Cerebellar nuclear complex (tissue), 1 donor: ENCODE measurements at places on chromosomes 4 and X.

DNA sequence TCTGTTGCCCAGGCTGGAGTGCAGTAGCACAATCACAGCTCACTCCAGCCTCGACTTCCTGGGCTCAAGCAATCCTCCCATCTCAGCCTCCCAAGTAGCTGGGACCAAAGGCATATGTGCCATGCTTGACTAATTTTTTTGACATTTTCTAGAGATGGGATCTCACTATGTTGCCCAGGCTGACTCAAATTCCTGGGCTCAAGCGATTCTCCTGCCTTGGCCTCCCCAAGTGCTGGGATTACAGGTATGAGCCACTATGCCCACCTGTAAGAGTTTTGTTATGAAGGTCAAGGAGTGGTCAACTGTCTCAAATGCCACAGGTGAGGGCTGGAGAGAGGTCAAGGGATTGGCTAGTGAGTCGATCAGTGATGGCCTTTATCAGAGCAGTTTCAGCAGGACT is 32.5 kb downstream of the TMEM150C start:
- DNase-seq, result no peak

DNA sequence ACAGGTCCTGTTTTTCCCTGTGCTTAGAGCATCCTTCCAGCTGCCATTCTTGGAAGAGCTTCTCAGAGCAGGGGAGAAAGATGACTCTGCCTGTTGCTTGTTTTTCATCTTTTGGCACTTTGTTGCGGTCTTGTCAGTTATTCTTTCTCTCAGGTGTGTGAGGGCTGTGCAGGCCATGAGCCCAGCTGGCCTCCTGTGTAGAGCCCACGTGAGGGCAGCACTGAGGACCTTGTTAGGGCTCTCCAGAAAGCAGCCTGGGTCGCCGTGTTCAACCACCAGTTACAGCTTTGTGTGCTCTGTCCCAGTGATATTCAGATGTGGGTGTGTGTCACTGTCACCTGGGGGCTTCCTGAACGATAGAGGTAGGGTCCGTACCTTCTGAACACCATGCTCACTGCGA is 52.8 kb downstream of the NOP14 start:
- no peak for DNase-seq

DNA sequence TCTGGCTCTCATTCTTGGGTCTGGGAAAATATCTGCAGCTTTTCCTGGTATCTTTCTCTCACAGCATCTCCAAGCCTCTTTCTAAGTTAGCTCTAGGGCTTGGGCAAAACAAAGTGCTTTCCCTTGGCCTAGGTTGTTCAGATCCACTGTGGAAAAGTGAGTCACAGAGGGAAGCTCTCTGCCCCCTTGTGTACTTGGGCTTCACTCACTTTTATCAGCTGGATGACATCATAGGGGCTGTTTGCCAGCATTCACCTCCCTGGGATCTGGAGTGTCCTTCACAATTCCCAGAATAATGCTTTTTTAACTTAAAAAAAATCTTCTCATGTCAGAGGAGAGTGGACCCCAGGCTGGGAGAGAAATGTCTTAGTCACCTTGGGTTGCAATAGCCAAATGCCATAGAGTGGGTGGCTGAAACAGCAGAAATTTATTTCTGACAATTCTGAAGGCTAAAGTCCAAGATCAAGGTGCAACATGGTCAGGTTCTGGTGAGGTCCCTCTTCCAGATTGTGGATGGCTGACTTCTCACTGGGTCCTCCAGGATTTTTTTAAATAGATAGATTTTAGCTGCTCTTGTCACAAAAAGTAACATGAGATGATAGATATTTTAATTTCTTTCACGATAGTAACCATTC is 247.8 kb downstream of the SH2D1A start:
- no peak for DNase-seq

DNA sequence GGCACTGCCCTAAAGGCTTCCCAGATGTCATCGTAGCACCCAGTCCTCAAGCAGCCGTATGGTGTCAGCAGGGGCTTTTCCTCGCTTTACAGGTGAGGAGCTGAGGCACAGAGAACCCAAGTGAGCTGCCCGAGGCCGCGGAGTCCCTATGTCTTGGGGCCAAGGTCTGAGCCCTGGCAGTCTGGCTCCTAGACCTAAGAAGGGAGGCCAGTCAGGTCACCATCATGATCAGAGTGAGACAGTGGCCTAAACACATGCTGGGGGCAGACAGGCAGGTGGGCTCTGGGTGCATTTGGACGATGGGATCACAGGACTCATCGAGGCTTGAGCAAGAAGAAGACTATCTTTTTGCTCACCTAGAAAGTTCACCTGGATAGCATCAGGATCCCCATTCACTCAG is 94.9 kb downstream of the WFS1 start:
- DNase-seq, result no peak

DNA sequence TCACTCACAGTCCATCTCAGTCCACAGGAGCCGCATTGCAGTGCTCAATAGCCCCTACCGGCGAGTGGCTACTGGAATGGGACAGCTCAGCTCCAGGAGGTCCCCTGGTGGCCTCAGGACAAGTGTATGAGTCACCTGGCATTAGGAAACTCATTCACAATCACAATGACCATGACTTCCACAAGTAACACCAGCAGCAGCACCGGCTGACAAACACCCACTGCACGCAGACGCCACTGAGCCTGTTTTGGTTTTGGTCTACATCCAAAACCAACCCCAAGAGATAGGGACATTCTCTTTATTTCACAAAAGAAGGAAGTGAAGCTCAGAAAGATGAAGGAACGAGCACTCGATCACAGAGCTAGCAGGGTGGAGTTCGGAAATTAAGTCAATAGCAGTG is 8.1 kb downstream of the JAKMIP1 start:
- no peak for DNase-seq

- DNase-seq, result no peak
Measured at GRCh38 chr4:1226598-1226997, 22.3 kb downstream of the CTBP1 start.

GRCh38 chrX:100659431-100660137 is 15.6 kb downstream of the SRPX2 start:
- no peak for DNase-seq

DNA sequence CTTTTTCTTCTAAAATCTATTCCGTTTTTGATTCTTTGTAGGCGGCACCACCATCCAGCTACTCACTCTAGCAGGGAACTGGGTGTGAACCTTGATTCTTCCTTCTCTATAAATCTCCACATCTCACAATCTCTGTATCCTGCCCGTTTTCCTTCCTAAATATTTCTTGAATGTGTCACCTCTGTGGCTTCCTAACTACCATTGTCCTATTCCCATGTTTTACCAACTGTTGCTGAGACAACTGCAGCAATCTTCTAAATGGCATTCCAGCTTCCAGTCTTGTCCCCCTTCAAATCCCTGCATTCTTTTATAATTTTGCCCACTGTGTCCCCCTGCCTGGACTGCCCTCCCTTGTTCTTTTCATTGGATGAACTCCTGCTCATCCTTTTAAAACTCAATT is 641.3 kb downstream of the RPA4 start:
- DNase-seq, result no peak

- no peak for DNase-seq
Measured at GRCh38 chr4:72531768-72532290, 37.2 kb downstream of the ADAMTS3 start.

DNA sequence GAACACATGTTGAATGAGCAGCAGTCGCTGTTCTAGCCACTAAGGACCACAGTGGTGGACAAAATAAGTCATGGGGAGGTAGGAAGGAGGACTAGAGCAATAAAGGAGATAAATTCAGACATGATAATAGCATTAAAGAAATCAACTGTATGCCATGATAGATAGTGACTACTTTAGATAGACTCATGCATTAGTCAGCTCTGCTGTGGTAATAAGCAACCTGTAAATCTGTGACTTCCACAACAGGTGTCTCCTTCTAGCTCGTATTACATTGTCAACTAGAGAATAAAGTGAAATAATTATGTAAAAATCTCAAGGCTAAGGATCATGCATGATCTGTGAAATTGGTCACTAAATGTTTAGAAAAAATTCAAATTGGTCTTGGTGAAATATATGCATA is 77.9 kb downstream of the WWC2 start:
- DNase-seq, result no peak

- no peak for DNase-seq
Measured at GRCh38 chr4:109294468-109295020, 7.9 kb downstream of the COL25A1 start.

DNA sequence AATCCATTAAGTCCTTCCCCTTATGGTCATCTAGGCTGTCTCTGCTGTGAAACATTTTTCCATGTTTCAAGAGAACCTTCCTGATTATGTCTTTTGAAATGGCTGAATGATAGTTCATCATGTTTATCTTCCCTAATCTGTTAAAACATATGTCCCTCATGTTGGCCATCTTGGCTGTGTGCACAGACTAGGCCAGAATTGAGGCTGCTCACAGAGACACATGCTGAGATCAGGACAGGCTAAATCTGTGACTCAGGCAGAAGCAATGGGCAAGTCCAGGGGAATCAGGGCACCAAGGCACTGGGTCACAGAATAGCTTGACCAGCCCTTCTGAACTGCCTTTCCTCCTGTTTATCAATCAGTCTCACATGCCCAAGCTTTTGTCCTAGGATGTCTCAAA is 78.3 kb downstream of the FHDC1 start:
- DNase-seq, result peak; percentile 24

DNA sequence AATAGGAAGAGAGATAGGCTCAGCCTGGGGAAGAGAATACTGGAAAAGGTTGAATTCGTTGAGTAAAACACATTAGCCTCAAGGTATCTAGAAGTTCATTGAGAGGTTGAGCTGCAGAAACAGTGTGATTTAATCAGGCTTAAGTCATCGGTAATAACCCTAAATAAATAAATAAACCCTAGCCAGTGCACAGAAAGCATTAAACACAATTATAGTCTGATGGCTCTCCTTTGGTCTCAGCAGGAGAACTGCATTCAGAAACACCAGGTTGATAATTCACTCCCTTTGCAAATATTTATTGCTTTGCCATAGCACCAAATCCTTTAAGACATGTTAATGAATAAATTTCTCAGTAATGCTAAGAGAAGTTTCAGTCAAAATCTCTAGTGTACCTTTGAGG is 9.6 kb downstream of the DCX start:
- DNase-seq, result no peak

- DNase-seq, result no peak
Measured at GRCh38 chr4:4455210-4455865, 68.4 kb downstream of the NSG1 start.

- DNase-seq, result no peak
Measured at GRCh38 chr4:168917138-168917779, 92.8 kb downstream of the CBR4 start.

DNA sequence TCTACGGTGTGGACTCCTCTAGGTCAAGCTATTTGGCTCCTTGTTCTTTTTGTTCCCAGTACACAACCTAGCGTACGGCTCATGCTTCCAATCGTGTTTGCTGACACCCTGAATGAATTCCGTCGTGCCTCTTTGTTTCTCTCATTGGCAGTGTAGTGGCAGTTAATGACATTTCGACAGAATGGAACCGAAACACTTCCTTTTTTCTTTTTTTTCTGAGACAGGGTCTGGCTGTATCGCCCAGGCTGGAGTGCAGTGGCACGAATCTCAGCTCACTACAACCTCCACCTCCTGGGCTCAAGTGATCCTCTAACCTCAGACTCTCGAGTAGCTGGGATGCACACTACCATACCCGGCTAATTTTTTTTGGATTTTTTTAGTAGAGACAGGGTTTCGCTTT is 113.3 kb upstream of the ATP6AP2 start:
- DNase-seq, result no peak

DNA sequence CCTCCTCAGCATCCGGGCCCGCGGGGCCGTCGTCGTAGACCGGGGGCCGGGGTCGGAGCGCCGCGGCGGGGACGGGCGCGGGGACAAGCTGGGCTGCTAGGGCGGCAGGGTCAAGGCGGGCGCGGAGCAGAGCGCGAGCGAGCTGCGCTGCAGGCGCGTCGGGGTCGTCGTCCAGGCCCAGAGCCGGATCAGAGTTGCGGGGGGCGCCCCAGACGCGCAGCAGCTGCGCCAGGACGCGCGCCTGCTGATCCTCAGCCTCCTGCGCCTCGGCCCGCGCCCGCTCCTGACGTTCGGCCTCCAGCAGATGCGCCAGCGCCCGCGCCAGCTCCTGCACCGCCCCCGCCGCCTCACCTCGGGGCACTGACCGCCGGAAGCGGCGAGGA is 3.5 kb downstream of the PCSK1N start:
- DNase-seq, result no peak

GRCh38 chr4:76984127-76984526 is 34.6 kb downstream of the SEPTIN11 start:
- no peak for DNase-seq

GRCh38 chr4:149718500-149718899 is 97.1 kb downstream of the IQCM start:
- no peak for DNase-seq

DNA sequence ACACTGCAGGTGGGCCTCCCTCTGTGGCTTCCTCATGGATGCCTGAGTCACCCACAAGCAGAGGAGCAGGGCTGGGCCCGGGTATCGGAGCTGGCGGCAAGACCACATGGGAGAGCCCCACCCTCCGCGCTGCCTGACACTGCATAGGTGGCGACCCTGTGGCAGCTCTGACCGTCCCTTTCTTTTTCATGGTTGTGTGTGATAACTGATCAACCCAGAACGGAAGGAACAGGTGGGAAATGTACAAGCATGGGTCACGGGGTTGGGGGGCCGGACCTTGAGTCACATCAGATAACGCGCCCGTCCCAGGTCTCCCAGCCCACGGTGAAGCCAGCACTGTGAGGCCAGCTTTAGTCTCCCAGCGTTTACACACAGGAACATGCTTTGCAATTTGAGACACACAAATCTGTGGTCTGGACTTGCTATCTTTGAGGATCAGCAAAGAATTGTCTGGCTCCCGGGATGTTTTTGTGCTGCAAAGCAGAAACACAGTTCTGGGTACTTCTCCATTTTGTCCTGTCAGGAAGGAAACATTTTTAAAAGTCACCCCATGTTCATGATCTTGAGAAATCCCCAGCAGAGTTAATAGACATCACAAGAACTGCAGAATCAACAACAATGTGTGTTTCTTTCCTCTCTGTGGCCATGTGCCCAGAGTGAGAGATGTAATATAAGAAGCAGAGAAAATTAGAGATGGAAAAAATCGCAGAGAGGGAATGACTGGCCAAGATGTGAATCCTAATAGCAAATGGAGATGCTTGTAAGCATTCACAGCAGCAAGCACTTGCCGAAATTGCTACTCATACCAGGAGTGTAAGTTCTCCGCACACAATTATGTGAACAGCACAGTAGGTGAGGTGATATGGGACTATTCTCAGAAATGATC is 70.1 kb upstream of the CBR4 start:
- DNase-seq, result no peak

DNA sequence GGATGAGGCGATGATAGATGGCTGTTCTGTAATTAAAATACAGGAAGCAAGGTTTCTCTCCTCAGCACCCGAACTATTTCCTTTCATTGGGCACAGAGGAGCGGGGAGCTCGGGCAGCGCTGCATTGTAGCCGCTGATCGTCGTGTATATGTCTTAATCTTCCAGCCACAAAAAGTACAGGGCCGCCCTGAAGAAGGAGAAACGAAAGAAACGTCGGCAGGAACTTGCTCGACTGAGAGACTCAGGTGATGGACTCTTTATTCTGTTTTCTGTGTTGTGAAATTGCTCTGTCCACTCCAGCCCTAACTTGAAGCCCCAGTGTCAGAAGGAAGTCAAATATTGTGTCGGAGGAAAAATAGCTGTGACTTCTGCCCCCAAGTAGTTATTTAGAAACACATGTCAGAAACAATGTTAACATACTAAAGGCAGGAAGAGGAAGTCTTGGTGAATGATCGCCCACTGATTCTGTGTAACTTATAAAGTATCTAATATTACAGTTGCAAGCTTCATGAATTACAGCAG is 546 bp downstream of the ZRSR2 start:
- DNase-seq, result no peak
